Tibial nerve (tissue), 4 donors: ENCODE measurements at places on chromosomes 6 and 20. TPM values are rescaled to one million over a fixed set of nuclear protein-coding genes. Genes with fewer than 3 reads are reported as not detected.

The MYCT1 gene
- total RNA-seq: 21.3 TPM

The CENPW gene
- total RNA-seq: not detected

The GPR63 gene
- 0.87 TPM for total RNA-seq

The RUNX2 gene
- total RNA-seq: 12.3 TPM

The CLVS2 gene
- total RNA-seq: under 0.01 TPM

The ALDH8A1 gene
- total RNA-seq: 3.1 TPM

The NKAPL gene
- 1.2 TPM for total RNA-seq

- DNase-seq: no peak
These were observed 100.4 kb downstream of the TMEM200A start for GRCh38 chr6:130466052-130466747.

GRCh38 chr6:42511803-42512422 is 51.9 kb upstream of the UBR2 start:
- no peak for DNase-seq

- DNase-seq: no peak
These were observed 6.3 kb downstream of the RRBP1 start for GRCh38 chr20:17675519-17676377.

DNA sequence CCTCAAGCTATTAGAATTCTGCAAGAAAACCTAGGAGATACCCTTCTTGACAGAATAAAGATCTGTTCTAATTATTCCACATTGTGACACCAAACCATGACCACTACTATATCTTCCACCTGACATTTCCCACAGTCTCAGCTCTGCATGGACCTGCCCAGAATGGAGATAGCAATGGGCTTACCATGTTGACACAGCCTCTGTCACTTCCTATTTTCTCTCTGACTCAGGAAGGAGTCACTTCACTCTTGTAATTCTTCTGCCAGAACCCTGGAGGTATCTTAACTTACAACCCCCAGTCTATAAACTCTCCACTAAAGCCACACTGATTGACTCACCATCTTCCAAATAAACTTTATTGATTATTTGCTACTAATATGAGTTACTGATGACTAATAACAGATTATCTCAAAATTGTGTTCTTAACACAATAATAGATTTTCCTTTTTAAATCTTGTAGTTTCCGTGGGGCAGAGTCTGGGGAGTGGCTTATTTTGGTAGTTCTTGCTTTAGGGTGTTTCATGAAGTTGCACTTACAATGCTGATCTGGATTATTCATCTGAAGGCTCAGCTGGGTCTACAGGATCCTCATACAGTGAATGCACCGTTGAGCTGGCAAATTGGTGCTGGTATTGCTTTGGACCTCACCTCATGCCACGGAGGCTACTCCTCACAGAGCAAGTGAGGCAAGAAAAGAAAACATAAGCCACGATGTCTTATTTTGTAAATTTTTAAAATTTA is 869.9 kb downstream of the KIF16B start:
- no peak for DNase-seq

DNA sequence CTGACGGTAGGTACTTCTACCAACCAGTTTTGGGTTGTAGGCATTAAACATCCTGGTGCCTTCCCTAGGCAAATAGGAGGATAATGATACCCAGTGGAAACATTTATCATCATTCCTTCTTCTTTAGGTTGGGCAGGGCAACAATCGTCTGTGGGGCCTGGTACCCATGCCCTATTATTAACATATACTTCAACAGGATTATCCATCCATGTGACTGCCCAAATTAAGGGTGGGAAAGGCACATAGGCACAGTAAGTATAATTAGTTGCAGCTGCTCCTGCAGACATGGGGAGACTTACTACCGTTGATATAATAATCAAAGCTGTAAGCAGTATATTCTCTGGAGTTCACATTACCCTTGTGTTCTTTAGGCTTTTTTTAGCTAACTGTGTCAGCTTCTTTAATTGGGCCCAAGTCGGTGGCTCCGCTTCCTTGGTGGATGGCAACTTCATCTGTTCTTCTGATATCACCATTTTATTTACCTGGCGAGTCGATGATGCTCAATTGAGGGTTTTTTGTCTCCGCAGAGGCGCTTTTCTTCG is 16.8 kb downstream of the RPL7L1 start:
- no peak for DNase-seq

DNA sequence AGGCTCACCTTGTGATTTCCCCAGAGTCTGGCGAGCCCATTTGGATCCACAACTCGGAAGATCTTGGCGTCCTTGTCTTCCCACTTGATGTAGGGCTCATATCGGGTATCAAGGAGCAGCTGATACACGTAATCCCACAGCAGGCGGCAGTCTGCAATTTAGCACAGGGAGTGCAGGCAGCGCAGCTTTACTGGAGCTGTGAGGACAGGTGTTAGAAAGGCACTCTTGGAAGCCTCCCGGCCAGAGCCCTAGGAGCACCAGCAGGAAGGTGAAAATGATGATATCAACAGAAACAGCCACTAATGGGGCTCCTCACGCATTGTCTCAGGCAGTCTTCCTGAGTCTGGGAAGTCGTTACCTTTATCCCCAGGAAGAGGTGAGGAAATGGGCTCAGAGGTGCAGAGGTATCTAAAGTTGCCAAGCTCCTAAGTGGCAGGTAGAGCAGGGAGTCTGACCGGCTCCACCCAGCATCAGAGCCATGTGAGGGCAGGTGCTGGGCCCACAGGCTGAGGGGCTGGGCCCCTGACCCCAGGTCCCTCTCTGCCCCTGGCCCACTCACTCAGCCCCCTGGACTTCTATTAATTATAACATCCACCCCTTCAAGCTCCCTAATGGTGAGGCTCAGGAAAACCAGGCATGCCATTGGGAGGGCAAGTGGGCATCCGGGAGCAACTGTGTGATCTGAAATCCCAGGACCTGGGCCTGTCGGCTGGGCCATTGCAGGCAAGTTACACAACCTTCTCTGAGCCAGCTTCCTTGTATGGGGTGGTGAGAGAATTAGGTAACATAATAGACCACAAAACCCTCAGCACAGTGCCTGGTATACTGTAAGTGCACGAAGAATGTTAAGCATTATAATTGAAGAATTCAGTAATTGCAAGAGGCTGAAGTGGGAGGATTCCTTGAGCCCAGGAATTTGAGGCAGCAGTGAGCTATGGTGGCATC is 18.3 kb downstream of the ETV7 start:
- DNase-seq: no peak
